Fibroblast of villous mesenchyme (primary cell): ENCODE measurements at places on chromosomes 12 and 14. TPM values are rescaled to one million over a fixed set of nuclear protein-coding genes. Genes with fewer than 3 reads are reported as not detected.

L3HYPDH gene
- 49.9 and 80.3 TPM in 2 replicates for total RNA-seq

- DNase-seq = no peak
These were observed 411.0 kb upstream of the SOX5 start for GRCh38 chr12:24360461-24360860.

DNA sequence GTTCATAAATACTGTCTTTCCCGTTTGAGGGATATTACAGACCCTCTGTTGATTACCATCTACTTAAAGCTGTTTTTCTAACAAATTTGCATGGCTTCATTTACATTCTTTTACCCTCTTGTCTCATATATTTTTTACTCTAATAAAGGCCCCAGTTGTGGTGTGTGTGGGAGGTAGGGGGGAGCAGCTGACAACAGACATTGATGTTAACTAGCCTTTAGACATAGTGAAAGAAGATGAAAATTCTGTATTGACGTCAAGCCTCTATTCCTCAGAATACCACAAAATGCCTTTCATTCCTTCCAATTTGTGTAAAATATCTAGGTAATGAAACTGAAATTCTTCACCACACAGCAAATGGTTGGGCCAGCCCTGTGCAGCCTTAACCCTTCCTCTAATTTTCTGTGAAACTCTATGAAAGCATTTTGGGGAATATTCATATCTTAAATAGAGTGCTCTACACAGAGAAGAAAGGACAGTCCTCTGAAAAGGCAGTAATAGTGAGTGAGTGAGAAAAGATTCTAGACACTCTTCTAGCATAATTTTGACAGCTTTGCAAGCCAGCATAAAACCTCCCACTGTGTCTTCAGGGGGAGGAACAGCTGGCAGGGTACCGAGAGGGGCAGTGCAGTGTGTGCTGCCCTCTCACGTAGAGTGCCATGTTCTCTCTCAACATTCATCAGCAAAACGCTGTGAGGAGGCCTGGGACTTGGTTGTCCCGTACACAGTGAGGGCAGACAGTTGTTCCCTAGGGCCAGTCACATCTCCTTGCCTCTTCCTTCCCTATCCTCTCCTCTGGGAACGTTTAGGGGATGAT is 20.1 kb upstream of the CERS5 start:
- peak; percentile 89 for DNase-seq

- no peak for DNase-seq
These were observed 67.9 kb upstream of the ZFP36L1 start for GRCh38 chr14:68860771-68861170.

GRCh38 chr14:59964251-59965007 is 44.5 kb downstream of the LRRC9 start:
- peak; percentile 7 for DNase-seq

DNA sequence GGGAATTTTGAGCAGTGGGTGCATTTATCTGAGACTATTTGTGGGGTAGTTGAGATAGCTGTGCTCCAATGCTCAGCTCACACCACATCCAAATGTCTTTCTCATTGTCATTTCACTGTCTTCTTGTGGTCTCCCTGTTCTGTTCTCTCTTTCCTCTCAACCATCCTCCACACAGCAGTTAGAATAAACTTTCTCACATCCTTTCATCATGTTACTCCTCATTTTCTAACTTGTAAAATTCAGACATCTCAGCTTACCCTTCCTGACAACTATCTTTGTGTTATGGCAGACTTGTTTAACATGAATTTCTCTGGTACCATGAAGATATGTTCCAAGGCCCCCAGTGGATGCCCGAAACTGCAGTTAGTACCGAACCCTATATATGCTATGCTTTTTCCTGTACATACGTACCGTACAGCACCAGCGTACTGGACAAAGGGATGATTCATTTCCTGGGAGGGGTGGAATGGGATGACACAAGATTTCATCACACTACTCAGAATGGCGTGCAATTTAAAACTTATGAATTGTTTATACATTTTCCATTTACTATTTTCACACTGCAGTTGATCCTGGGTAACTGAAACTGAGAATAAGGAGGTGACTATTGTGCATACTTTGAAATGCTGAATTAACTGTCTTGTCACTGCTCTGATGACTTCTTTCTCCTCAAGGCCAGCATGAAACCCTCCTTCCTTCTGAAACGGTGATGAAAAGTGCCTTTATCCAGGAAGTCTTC is 177.1 kb upstream of the SLC38A2 start:
- DNase-seq = peak; percentile 96

PTPRB gene
- 0.43 and 0.97 TPM in 2 replicates for total RNA-seq

DNA sequence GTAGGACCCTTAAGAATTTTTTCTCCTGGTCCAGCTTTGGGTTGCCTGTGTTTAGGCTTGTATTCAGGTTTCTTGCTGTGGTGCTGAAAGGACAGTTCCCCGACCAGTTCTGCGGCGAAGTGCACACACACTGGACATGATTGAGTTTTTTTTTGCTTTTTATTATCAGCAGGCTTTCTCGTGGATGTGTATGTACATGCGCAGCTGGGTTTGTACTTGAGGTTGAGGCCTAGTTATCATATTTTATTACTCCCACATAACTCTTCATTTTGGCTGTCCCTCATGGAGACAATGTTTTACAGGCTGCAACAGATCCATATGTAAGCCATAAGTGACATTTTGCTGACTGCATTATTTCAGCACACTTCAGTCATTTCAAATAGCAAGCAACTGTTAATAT is 2.5 kb downstream of the SCN8A start:
- peak; percentile 59 for DNase-seq

DNA sequence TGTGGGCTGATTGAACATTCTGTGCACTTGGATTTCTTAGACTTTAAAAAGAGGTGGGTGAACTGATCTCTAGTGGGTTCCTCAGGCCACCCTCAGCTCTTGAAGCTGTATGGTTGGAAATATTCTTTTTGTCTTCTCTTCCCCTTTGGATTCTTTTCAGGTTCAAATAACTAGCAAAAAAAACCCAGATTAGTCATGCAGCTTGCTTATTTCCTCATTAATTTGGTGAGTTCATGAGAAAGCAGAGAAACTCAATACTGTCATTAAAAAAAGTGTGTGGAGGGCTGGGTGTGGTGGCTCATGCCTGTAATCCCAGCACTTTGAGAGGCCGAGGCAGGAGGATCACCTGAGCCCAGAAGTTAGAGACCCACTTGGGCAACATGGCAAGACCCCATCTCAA is 183.4 kb downstream of the ESR2 start:
- DNase-seq = no peak

SMIM41 gene
- 0.32 and 0.43 TPM in 2 replicates for total RNA-seq

- no peak for DNase-seq
These were observed 2.5 kb upstream of the LPAR5 start for GRCh38 chr12:6638305-6638704.

CCDC184 gene
- total RNA-seq = 0.32 and 0.43 TPM in 2 replicates

DNA sequence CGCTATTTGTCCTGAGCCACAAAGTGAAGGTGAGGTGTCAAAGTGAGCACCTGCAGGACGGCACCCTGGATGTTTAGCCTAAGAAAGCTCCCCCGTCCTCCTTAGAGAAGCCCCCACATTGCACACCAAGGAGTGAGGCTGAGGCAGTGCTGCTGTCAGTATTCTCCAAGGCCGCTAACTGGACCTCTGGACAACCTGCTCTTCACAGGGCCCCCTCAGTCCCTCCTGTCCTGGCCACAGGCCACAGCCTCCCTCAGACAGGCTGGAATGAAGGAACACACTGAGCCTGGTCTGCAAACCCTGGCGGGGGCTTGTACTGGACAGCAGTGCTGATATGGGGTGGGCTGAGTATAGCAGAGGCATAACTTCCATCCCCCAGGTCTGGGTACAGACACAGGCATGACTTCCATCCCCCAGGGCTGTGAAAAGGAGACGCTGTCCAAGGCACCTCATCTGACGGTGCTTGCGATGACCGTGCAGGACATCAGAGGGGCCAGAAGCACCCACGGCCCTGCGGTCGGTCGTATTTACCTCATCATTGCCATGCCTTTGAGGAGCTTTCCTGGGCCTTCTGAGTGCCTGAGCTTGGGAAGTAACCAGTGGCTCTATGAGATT is 82.4 kb upstream of the DIO3 start:
- no peak for DNase-seq

- no peak for DNase-seq
These were observed 103.0 kb upstream of the NTF3 start for GRCh38 chr12:5328669-5329517.

DNA sequence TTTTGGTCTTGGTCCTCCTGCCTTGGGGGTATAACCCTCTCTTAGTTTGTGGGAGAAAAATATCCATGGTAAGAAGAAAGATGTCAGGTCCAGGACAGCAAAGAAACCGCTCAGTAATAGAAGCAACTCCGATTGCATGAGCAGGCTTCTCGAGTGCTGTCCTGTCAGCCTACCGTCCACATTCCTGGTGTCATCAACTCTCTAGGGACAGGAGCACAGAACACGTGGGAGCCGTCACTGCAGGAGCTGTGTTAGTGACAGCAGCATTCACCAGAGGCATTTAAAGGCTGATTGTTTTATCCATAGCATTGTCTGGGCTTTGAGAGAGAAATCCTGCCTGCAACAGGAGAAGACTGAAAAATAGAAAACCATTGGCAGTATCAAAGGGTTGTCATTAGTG is 244.2 kb downstream of the CACNA1C start:
- DNase-seq = no peak

- no peak for DNase-seq
These were observed 214.3 kb downstream of the ZFP36L1 start for GRCh38 chr14:68578597-68578996.

DNA sequence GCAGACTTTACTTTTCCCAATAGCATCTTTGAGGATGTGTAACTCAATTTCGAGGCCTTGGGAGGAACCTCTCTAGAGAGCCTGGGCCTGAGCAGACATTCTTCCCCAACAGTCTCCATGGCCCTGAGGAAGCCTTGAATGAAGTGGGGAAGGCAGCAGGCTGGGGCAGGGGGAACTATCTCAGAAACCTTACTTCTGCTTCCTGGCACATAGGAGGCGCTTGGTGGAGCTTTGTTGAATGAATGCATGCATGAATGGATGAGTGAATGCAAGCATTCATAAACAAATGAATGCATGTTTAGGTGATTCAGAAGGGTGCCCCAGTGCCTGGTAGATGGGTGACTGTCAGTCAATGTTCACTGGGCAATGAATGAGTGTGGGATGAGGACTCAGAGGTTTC is 58.3 kb downstream of the GALNT16 start:
- DNase-seq = no peak

TAS2R20 gene
- total RNA-seq = 5.2 and 5.5 TPM in 2 replicates
